ENCODE measurements at places on chromosomes 5 and 9.

- DNase-seq, result no peak
Measured at GRCh38 chr5:87048156-87048555, 219.5 kb upstream of the RASA1 start.

- DNase-seq, result no peak
Measured at GRCh38 chr5:15786884-15787283, 286.9 kb downstream of the FBXL7 start.

DNA sequence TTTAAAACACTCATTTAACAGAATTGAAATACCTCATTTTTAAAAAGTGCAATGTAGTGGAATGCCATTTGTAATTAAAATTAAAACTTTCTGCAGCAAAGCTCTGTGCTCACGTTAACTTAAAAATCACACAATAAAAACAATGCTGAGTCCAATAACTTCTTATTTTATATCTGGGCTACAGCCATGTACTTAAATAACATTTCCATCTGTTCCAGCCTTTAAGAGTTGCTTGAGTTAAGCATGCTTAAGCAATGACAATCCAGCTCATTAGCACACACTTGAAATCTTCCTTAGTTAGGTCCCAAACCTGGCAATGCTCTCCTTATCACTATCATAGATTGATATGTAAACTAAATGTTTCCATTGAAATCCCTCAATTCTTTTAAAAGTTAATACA lies 132.3 kb upstream of the CDH12 start:
- DNase-seq, result no peak

DNA sequence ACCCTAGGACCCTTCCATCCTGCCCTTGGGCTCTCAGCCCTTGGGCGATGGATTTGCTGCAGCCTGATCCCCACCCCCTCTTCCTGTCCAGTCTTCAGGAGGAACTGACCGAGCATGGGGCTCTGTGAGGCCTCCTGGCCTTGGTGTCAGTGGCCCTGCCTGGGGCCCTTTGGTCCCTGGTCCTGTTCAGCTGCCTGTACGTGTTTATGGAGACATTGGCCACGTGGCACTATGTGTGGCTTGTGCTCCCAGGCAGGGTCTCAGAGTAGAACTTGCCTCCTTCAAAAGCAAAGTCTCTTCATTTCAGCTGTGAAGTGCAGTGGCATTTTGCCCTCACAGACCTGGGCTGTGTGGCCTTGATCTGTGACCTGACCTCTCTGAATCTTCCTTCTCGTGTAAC lies 11.1 kb downstream of the FCN2 start:
- DNase-seq, result no peak

- no peak for DNase-seq
Measured at GRCh38 chr5:26663500-26663899, 374.9 kb downstream of the CDH9 start.

DNA sequence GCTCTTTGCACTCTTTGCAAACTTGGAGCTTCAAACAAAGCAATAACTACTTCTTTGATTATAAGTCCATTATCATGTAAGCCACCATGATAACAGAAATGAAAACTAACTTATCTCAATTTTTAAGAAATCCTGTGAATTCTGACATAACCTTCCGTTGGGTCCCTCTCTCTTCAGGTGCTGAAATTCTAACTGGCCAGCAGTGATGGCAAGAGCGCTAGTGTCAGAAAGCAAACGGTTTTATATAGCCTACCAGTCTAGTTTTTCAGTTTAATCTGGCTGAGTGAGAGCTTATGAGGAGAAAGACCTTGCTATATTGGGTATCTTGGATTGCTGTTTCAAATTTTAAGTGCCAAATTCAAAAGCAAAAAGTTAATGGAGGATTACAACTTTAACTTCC lies 13.4 kb downstream of the NFIB start:
- DNase-seq, result no peak

GRCh38 chr9:114370251-114370967 lies 17.4 kb downstream of the AKNA start:
- no peak for DNase-seq

DNA sequence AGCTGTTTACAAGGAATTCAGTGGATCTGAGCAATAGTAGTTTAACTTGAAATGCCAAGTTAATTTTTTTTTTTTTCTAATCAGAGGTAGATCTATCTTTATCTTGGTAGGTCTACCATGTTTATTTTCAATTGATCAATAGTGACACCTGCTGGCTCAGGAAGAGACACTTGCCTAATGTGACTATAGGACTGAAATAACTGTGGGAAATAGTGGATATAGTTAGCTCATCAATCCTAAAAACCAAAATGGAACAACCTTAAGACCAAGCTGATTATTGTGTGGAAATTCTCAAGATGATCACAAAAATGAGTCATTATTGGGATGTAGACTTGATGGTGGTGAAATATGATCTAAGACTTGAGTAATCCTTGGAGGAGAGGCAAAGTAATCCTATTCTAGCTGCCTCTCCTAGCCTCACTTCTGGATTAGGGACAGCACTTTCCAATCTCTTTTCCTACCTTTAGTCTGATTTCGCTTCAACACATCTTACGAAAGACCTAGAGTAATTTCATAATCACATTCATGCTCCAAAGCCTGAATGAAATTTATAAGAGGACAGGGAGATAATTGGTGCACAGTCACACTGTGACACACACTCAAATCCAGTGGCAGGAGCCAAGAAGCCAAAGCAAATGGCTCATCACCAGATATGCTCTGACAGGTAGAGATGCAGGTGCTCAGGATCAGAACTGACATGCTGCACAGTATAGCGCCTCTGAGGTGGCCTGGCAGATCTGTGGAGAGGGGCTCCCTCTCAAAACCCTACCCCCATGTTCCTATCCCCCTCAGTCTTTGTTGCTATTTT lies 156.3 kb downstream of the HMHB1 start:
- no peak for DNase-seq

DNA sequence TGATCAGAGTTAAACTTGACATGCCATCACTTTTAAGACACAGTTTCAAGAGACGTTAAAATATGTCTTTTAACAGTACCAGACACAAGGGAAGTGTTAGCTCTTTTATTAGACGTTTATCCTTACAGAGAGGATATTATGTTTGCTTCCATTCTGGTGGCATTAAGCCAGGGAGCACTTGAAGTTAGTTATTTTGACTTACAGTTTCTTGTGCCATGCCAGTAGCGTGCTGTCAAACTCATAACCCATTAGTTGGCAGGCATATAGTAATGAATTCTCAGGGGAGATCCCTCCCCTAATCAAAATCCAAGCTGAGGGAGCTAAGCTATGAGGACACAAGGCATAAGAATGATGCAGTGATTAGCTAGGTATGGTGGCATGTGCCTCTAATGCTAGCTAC lies 66.5 kb downstream of the RPS6 start:
- DNase-seq, result no peak

GRCh38 chr9:23492126-23493002 lies 333.7 kb downstream of the ELAVL2 start:
- DNase-seq, result peak; percentile 11

GRCh38 chr9:4661165-4661564 lies 929 bp upstream of the PLPP6 start:
- DNase-seq, result no peak

DNA sequence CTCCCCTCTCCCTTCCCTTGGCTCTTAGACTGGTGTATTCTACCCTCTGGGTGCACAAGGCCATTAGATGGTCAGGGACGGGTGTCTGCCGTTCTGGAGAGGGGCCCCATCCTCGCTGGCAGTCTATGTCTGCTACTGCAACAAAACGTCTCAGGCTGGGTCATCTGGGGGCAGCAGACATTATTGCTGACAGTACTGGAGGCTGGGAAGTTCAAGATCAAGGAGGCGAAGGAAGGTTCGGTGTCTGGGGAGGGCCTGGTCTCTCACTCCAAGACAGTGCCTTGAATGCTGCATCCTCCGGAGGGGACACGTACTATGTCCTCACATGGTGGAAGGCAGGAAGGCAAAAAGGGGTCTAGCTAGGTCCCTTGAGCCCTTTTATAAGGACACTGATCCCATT lies 93.4 kb upstream of the COL5A1 start:
- no peak for DNase-seq

DNA sequence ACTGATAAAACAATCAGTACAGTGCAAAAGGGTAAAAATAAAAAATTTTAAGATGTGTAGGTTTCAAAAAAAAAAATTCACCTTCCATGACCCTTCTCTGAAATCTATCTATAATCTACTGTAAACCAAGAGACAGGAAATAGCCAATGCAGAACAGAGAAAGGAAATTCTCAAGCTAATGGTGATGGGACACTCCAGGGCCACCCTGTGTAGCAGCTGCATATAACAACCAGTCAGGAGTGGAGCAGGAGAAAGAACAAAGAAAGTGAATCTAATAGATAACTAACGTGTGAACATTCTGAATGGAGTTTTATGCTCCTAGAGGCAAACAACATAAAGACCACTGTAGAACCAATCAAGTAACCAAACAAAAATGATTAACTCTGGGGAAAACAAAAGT lies 16.6 kb downstream of the SPTLC1 start:
- DNase-seq, result no peak

DNA sequence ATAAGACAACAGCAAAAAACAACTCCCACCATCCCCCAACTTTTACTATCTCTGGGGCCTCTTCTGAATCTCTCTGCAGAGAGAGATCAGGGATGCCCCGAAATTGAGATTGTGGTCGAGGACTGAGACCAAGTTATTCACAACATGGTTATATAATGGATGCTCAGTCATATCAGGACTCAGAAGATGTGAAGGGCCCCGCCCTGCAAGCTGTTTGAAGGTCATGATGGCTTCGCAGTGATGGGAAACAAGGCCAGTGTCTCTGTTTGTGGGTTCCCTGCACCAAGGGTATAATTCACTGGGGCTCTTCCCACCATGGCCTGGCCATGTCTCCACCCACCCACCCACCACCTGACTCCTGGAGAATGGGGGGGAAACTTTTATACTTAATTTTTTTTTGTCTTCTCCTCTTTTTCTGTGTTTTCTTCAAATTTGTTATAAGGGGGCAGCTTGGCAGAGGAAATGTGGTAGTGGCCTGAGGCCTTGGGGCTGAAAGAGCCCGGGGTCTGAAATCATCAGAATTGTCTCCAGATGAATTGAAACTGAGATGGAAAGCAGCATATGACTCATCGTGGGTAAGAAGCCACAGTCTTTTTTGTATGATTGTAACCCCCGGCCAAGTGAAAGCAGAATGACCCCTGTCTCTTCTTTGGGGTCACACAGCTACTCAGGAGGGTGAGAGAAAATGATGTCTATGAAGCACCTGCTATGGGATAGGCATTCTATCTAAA lies 15.0 kb upstream of the TEX48 start:
- no peak for DNase-seq

GRCh38 chr5:162410365-162410764 lies 342.8 kb downstream of the GABRG2 start:
- no peak for DNase-seq
